AML-193 (cell line): ENCODE measurements at places on chromosomes 1 and 21.

DNA sequence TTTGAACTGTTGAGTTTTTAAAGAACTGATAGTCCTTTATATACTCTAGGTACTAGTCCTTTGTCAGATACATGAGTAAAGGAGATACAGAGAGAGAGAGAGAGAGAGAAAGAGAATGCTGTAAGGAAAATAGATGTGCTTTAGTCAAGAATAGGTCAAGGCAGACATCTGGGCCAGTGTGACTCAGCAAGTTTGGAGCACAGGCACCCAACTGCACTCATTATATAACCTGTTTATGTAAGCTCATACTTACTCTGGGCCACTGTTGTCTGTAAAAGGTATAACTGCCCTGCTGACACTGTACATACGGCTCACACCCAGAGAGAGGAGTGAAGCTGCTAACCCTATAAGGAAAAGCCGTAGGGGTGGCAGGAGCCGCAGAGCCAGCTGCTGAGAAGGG, 32.2 kb upstream of the AKT3 start:
- DNase-seq = no peak

DNA sequence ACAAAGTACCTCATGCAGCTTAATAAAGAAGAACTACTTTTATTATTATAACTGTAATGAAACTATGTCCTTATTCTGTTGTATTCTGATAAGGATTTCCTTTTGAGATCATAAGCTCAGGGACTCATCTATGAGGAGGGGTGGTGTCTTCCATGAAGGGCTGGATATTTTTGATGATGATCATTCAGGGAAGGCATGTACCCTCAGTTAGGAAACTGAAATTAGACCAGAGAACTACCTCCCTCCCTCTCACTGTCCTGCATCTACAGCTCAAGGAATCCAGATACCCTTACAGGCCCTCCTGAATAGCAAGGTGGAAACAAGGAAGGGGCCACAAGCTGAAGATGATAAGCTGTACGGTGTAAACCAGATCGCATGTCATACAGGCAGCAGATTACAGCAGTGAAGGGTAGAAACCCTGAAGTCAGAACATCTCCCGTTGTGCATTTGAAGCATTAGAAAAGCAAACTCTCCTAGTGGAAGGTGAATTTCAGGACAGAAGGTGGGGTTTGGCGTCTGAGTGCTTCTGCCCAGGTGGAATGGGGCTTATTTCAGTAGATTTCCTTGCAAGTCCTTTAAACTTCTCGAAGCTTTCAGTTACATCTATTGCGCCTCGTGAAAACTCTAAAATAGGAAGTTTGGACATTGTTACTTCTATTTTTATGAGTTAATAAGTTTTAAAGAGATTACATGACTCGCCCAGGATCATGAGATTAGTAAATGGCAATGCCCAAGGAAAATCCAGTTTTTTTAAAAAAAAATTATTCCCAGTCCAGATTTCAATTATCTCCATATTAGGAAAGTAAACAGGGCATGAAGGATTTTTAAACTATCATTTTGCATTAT, 101.1 kb upstream of the HNRNPU start:
- DNase-seq = no peak

GRCh38 chr1:93419344-93419743, 28.6 kb upstream of the FNBP1L start:
- DNase-seq = no peak

DNA sequence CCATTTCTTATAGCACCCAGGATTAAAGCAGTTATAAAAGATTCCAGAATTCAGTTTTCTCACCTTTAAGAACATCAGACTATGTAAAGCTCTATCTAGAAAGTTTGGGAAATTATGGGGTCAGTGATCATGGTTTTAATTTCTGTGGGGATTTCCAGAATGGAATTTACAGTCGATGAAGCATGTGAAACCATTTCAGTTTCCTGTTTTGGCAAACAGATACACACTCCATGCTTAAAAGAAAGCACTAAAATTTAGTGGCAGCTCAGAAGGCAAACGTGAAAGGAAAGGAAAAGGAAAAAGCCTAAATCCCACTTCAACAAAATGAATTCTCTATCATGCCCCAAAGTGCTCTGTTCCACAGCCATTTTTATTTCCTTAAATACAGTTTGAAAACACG, 60.4 kb downstream of the FYB2 start:
- no peak for DNase-seq

- DNase-seq = peak; percentile 3
These were observed 37.3 kb upstream of the ARHGEF16 start for GRCh38 chr1:3417082-3417739.

DNA sequence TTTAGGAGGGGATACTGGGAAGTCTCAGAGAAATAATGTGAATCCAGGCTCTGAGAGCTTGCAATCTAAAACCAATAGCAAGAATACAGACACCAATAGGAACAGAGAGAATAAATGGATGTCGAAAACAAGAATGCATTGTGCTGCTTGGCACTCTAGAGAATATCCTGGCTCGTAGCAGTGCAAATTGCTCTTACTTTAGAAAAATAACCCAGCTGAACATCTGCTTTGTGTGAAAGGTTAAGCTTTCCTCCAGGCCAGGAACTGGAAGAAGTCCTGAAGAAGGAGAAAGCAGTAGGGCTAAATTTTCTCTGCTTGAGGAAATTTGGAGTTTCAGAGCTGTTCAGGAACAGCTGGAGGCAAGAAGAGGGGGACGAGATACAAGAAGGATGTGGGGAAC, 382.3 kb downstream of the HHIPL2 start:
- DNase-seq = no peak

DNA sequence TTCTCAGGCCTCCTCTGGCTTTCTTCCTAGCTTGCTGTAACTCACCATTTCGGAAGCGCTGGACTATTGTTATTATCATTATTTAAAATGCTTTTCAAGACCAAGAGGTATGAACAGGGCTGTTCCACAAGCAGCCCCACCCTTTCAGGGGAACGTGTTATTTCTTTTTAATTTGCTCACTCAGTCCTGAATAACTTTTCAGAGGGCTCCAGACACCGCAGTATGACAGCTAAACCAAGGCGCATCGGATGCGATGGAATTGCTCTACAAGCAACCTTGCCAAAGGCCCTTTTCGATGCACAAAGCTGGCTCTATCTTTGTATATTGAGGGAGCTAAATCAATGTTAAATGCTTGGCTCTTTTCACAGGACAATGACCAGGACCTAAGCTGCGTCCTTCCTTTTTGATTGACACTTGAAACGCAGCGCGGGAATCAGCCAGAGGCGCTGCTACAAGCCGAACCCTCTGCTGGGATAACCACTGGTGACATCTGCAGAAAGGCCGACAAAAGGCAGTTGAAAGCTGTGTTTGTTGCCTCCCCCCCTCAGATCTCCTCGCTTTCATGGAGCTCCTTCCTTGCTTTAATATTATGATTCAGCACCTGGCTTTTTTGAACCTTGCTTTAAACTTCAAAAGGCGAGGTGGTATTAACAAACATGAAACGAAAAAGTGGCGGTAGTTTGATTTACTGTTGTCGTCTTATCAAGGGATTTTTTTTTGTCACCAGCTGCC, 204.7 kb upstream of the PROX1 start:
- no peak for DNase-seq

DNA sequence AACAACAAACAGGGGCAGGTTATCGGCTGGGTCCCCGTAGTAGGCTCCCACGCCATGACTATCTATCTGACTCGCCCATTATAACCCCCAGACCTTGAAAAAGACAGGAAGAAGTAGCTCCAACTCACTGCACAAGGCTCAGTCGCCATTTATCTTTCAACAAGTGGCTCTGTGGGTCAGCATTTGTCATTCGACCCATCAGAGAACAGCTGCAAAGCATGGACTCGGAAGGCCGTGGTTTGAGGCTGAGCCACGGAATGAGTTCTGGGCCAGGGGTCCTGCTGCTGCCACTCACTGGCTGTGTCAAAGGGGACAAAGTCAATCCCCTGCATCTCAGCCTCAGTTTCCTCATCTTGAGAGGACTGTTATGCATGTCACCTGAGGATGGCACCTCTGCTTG, 131.0 kb downstream of the DMRTA2 start:
- DNase-seq = no peak

DNA sequence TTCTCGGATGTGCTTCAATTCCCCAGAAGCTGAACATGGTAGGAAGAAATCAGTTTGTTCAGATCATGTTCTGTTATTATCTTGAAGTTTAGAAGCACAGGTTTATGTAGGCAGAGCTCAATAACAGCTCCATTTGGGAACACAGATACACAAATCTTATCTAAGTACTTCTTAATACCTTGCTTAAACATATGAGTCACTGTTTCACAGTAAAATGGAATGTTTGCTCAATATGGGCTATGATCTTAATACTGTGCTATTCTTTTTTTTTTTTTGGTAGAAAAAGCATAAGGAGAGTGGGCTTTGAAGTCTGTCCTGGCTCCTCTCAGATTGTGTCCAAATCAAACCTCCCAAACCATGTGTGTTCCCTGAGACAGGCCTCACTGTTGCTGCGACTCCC, 13.4 kb downstream of the PROK1 start:
- no peak for DNase-seq

- DNase-seq = no peak
These were observed 9.9 kb upstream of the DYRK1A start for GRCh38 chr21:37356706-37357105.

- no peak for DNase-seq
These were observed 152.1 kb downstream of the PTGER3 start for GRCh38 chr1:70895531-70895930.

- DNase-seq = no peak
These were observed 29.0 kb downstream of the CLIC6 start for GRCh38 chr21:34697826-34698225.

DNA sequence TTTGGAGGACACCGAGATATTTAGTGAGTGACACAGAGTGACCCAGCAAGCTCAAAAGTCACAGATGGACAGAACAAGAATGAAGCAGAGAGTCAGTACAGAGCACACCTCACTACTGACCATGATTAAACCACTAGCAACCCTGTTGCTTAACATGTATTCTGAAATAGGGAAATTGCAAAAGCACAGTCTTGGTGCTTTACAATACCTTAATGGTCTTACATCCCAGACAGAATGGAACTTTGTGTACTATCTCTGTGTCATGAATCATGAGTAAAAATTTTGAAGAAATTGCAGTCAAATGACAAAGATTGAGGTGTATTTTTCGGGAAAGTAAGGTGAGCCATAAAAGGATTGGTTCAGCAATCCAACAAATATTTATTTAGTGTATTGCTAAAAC, 2.7 kb upstream of the SAMSN1 start:
- DNase-seq = peak; percentile 90

DNA sequence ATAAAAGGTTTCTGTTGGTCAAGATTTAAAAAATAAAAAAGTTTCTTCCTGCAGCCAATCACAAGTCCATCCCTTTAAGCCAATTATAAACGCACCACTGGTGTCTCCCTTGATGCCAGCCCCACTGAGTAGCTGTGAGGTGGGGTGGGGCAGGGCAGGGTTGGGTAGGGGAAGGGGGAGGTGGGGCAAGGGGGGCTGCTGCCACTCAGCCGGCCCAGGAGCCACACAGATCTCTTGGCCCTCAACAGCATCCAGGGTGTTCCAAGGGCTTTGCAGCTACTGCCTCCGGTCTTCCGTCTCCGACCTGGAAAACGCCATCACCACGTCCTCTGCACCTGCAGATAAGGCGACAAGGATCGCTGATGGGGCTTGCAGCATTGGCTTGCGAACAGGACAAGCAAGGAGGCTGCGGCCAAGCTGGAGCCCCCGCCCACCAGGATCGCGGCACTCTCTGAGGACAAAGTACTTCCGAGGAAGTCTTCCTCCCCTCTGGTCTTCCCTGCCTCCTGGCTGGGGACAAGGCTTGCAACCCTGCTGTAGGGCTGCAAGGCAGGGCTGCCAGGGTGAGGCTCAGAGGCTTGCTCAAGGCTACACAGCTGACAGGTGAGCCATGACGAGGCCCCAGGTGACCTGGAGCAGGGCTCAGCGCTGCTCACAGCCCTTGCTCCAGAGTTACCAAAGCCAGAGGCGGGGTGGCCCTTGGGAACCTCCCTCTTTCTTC, 26.8 kb upstream of the CLSTN1 start:
- no peak for DNase-seq

GRCh38 chr1:36175137-36176095, 19.5 kb downstream of the MAP7D1 start:
- DNase-seq = no peak
